ENCODE measurements at places on chromosomes 5 and 9.
A peak's percentile ranks its signal among the peaks of the same experiment; 100 is the strongest.

DNA sequence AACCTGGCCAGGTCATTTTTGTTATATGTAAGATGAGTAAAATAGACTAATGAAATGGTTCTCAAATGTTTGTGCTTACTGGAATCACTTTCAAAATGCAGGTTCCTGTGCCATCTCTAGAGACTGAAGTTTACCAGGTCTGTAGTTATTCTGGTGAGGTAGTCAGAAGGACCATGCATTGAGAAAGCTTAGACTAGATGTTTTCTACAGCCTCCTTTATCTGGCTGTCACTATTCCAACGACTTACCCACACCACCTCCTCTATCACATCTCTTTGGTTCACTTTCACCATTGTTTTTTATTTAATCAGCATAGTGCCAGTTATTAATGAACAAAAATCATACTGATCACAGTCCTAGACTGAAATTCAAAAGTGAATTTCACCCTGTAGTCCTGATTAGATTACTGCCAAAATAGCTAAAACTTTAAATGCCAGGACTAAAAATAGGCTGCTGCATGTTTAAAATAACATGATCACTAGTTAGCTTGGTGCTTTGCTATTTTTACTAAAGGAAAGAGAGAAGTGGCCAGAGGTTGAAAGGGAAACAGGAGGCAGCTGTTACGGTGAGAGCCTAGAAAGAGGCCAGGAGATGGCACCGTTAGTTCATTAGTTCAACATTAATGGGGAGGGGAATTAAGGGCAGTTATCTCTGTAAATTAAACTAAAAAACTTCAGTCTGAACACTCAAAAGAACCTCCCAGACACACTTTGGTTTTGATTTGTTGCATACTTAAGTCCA is 13.9 kb upstream of the FNIP1 start:
- DNase-seq = no peak

DNA sequence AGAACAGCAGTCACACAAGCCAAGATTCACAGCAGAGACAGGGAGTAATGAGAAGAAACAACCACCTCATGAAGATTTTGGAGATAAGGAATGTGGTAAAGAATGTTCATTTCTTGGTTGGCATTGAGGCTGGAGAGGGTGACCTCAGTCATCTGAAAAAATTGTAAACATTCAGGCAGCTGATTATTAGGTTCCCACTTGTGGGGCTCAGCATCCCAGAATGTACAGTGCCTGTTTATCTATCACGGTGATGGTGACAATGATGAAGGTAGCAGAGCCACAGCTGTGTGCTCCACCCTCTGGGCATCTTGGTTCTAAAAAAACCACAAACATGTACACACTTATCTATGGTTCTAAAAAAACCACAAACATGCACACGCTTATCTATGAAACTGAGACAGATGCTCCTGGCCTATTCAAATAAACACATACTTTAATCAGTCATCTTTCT is 143.9 kb upstream of the MOCS2 start:
- DNase-seq = peak; percentile 69

DNA sequence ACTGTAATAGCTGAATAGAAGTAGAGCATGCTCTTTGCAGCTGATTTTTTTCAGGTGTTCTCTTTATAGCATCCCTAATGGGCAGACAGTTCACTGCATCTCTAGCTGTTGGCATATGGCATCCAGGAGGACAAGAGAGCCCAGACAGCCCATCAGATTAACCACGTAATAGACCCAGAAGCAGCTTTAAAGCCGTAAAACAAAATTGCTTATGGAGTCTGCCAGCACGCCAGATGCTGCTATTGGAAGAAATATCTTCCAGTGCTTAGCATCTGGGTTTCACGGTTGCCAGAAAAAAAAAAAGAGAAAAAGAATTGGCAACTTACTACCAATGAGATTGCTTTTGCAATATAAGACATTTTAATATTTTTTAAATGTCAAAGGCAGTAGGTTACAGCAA is 869.4 kb upstream of the NUDT12 start:
- DNase-seq = peak; percentile 49

DNA sequence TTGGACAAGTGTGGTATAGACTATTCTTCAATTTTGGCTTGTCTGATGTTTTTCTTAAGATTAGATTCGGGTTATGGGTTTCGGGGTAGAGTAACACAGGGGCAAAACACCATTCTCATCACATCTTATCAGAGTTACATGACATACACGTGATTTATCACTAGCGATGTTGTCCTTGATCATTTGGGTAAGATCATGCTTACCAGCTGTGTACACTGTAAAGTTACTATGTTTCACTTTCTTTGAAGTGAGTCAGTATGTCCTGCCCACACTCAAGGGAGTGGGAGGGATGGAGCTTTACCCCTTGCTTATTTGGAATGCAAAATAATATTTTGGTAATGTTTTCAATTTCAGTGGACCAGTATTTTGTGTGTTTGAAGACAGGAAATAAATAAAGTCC is 101.8 kb upstream of the TAF11L2 start:
- DNase-seq = peak; percentile 34

DNA sequence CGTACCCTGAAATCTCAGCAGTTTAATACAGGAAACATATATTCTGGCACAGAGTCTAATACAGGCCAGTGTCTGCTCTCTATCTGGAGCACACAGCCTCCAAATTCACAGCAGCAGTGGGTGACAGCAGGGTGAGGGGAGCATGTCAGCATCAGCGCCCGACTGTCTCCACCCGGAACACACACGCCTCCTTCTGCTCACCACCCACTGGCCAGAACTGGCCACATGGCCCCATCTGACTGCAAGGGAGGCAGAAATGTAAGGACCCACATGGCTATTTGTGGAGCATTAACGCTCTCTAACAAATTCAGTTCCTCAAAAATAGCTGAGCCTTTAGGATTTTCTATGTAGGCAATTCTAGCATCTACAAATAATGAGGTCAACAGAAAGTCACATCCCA is 24.6 kb downstream of the UBE2QL1 start:
- no peak for DNase-seq

DNA sequence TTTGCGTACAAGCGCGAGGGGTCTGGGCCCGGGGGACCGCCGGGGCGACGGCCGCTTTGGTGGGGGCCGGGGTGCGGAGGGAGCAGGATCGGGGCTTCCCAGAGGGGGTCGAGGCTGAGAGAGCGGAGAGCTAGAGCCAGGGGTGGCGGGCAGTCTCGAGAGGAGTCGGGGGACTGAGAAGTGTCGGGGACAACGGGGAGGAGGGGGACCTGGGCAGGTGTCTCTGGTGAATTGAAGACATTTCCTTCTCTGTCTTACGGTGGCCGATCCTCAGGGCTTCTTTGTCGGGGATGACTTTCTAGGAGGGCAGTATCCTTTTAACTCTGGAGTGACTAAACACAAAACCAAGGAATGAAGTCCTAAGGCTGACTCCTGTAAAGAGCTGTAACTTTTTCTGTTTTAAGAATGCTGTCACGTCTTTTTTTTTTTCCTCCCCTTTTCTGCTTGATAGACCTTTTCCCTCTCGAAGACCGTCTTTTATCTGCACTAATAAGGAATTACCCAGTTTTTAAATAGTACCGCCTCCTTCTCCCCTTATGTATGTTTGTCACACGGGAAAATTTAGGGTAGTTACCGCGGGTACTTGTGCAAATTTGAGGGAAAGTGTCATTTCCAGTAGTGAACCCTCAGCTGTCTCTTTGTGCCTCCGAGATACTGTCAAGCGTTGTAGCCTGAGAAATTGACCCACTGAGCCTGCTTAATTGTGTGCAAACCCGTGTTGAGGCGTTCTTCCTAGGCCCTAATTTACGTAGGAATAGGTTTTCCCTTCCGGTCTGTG is 822 bp downstream of the DENND4C start:
- DNase-seq = no peak

DNA sequence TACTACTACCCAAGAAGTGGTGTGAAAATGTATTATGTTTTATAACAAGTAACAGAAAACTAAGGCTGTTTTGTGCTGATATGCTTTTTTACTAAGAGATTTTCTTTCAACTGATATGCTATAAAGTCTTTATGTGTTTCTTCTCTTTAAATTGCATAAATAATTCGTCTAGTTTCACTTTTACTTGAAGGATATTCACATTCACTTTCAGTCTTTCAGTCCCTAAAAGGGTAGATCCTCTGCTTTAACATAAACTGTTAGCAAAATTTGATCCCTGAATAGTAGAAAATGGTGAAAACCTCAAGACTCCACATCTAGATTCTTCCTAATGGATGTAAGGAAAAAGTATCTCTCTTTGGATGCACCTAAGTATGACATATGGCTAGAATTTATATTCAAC is 69.0 kb upstream of the FST start:
- no peak for DNase-seq

GRCh38 chr5:180302256-180302655 is 10.4 kb upstream of the MAPK9 start:
- DNase-seq = no peak

DNA sequence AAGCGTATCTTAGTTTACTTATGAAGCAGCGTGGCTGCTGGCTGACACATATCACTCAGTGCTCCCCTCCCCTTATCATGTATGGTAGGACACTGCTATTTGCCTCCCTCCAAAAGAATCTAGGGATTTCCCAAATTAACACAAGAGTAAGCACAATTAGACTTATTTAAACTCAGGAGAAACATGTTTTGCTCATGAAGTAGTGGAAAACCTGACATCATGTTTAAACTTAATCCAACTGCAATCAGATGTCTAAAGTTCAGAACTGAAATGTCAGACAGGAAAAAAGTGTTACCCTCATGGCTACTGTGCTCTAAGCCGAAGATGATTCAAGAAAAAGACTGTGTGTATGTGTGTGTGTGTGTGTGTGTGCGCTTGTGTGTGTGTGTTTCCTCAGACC is 324.1 kb upstream of the TNC start:
- DNase-seq = peak; percentile 68

DNA sequence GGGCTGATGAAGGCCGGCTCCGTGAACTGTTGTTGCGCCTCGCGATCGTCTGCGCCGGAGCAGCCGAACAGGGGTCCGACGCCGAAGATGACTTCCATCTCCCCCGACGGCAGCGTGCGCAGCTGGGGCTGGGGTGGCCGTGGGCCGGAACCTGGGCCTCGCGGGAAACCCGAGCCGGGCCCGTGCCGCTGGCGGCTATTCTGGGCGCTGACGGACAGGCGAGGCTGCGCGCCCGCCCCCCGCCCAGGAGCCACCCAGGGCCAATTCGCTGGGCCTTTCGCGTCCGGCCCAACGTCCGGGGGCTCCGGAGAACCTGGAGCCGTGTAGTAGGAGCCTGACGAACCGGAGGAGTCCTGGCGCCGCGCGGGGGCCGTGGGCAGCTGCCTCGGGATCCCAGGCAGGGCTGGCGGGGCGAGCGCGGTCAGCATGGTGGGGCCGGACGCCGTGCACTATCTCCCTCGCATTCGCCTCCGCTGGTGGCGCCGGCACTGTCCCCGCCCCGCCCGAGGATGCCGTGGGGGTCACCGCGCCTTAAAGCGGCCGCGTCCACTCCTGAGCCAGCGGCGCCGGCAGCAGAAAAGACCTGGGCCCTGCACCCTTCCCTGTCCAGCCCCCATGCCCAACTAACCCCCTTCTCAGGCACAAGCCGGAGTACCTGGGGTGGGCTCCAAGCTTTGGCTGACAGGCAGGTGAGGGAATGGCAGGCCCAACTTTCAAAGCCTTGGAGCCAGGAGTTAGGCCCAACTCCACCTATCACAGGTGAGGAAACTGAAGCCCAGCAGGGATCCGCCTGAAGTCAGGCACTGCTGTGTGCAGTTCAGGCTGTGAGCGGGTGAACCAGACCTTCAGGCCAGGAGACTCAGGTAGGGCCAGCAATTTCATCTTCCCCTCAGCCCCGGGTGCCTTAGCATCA is at the start of gene PROB1:
PROB1 (minus strand) TSS at position 451 of the 913 bp plus-strand sequence; CDS start at position 428, 23 bp downstream.
- DNase-seq = no peak

DNA sequence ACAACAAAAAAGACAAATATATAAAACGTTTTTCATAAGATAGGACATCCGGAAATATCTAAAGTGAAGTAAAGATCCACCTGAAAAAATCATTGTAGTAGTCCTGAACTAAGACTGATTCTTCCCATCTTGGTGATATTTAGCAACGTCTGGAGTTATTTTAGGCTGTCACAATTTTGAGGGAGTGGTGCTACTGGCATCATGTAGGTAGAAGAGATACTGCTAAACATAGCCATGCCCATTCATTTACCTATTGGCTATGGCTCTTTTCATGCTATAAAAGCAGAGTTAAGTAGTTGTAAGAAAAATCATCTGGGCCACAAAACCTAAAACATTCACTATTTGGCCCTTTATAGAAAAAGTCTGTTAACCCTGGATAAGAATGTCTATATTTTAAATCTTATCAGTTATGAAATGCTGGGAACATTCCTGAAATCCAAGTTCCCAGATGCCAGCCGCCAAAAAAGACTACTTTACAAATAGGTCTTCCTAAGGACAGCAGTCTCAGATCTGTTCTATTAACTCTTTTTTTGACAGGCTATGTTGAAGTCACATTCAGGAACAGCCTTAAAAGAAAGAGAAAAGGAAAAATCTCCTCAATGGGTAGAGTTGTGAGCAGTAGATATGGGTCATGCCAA is 27.0 kb downstream of the RAPGEF6 start:
- DNase-seq = peak; percentile 42

DNA sequence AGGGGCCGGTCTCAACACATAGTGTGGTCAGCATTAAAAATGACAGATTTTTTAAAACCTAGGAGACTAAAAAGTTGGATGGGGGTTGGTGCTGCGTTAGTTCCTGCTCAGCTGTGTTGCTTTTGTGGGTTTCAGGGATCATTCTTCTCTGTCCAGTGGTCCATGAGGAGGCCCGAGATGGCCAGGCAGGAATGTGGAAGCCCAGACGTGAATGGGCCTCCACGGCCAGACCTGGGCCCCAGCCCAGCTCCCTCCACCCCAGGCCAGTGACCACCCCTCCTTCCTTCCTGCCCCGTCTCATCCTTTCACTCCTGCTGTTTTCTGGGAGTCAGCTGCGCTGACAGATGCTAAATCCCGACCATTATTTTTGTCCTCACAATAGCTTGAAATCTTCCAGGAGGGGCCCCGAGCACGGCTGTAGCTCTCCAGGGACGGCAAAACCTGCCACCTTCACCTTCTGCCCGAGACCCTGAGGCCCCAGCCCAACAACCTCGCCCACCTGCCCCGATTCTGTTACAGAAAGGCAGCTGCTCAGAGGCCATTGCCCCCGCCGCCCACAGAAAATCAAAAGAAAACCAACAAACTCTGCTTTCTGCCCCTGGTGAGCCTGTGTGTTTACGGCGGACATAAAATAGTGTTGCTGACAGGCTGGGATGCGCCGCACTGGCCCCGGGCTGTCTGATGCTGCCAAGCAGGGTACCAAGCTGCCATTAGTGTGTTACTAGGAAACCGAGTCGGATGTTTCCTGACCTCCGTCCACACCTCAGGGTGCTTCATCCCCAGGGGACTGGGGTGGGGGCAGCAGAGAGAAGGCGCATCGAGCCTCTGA is 83.7 kb upstream of the SARDH start:
- DNase-seq = peak; percentile 41

- no peak for DNase-seq
Observed at GRCh38 chr9:37437621-37438020, 15.1 kb downstream of the GRHPR start.

All from fibroblast of skin of abdomen (primary cell).